Mesenchymal stem cell (in vitro differentiated cells and primary cell): ENCODE measurements at places on chromosomes 3 and 15.
A peak's percentile ranks its signal among the peaks of the same experiment; 100 is the strongest.

GRCh38 chr15:52645916-52646315 lies 33.3 kb downstream of the ATOSA start:
- DNase-seq, result no peak

DNA sequence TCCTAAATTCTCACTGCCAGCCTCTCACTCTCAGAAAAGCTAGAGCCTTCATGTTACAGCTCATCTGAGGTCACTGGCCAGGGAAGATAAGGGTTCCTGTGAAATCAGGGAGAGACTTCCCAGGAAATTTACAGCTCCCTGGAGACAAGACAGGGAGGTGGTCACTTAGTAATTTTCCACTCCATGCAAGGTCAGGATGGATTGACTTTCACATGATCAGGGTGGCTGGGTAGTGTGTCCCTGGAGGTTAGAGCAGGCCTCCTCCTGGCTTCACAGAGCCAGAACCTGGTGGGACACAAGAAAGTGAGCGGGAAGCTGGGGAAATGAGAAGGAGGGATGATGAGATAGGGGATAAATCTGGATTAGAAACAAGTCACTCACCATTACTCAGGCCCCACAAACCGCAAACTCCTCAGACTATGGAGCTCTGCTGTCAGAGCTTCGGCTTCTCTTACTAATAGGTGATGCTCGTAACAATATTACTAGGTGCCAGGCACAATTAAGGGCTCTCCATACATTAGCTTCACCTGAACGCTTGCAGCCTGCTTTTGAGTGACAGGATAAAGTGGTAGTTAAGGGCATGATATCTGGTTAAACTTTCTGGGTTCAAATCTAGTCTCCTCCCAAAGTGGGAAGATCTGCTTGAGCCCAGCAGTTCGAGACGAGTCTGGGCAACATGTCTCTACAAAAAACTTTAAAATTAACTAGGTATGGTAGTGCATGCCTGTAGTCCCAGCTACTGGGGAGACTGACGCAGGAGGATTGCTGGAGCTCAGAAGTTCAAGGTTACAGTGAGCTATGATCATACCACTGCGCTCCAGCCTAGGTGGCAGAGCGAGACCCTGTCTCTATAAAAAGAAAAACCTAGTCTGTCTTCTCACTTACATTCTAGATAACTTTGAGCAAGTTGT lies 24.9 kb downstream of the DUOX2 start:
- peak; percentile 21 for DNase-seq

DNA sequence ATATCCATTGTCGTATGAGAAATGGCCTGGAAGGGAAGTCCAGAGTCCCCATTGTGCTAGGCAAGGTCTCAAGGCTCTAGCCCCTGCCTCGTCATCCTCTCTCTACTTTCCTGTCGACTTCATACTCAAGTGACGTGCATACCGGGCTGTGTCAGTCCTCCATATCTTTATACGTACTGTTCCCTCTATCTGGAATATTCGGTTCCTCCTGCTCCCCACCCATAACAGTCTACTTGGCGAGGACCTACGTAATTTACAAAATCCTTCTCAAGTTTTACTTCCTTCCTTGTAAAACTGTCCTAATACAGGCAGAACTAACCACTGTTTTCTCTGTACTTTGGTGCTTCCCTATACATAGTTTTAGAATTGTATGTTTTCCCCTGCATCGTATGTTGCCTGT lies 2.2 kb upstream of the ALPK3 start:
- DNase-seq, result no peak

DNA sequence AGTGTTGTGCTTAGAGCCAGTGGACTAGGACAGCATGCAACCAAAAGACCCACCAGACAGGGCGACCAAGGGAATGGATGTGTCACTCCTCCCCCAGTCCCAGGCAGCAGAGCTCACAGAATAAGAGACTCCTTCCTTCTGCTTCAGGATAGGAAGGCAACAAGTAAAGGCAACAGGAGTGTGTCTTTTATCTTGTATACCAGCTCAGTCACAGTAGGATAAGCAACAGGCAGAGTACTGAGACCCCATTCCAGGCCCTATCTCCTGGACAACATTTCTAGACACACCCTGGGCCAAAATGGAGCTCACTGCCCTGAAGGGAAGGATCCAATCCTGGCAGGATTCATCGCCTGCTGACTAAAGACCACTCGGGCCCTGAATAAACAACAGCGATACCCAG lies 25.0 kb downstream of the PDCD10 start:
- DNase-seq, result no peak

- peak; percentile 96 for DNase-seq
Measured at GRCh38 chr3:9422712-9423424, 25.5 kb downstream of the SETD5 start.

GRCh38 chr3:29291260-29291981 lies 10.6 kb downstream of the RBMS3 start:
- no peak for DNase-seq

GRCh38 chr3:106276755-106277612 lies 408.2 kb upstream of the CBLB start:
- DNase-seq, result no peak

DNA sequence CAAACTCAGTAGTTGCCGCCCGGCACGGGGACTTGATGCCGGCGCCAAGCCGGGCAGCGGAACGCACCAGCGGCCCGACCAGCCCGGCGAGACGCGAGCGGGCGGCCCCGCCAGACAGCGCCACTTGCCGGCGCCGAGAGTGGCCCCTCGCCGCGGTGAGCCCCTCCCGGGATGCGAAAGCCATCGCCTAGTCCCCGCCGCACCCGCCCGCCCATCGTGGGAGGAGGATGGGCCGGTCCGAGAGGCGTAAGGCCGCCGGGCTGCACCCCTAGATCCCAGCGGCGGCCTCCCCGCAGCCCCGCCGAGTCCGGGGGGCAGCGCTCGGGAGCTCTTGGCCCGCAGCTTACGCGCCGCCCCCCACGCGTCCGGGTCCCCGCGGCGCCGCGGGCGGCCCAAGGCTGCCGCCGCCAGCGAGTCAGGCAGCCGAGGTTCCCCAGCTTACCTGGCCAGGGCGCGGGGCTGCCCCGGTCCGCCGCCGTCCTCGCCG lies 609 bp downstream of the GOLGA8A start:
- peak; percentile 34 for DNase-seq

GRCh38 chr3:40821315-40821714 lies 296.6 kb downstream of the ZNF621 start:
- DNase-seq, result no peak

DNA sequence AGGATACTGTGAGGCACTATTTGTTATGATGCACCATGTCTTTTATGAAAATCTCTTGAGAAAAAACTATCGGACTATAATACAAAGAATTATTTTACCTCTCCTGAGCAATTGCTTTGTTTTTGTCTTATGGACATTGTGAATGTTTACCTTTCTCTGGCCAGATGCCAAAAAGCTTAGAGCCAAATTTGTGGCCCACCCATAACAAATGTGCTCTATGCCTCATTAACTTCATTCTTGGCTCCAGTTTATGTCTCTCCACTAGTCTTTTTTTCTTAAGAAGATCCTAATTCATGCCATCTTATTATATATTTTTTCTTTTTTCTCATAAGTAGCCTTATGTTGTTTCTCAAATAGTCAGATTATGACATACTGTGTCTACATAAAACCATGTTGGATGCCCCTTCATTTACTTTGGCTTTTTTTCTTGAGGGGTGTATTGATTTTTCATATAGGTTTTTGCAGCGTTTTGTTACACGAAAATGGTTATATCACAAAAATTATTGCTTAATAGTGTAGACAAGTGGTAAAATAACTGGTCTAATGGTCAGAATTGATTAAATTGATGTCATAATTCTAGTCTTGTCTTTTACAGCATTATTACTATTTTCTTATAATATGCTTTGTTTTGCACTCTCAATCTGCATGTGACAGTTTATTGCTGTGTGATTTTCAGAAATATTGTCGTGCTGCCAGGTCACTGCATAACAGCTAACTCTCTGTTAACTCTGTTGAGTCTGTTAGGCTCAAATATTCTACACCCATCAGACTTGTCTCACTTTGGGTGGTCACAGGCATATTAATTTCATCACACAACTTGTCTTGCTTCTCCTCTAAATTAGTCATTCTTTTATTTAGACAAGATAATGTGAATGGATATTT lies 18.2 kb downstream of the SENP8 start:
- DNase-seq, result no peak

- DNase-seq, result no peak
Measured at GRCh38 chr15:52808441-52808840, 18.3 kb upstream of the ONECUT1 start.

GRCh38 chr3:86774082-86774691 lies 216.8 kb downstream of the VGLL3 start:
- peak; percentile 53 for DNase-seq

DNA sequence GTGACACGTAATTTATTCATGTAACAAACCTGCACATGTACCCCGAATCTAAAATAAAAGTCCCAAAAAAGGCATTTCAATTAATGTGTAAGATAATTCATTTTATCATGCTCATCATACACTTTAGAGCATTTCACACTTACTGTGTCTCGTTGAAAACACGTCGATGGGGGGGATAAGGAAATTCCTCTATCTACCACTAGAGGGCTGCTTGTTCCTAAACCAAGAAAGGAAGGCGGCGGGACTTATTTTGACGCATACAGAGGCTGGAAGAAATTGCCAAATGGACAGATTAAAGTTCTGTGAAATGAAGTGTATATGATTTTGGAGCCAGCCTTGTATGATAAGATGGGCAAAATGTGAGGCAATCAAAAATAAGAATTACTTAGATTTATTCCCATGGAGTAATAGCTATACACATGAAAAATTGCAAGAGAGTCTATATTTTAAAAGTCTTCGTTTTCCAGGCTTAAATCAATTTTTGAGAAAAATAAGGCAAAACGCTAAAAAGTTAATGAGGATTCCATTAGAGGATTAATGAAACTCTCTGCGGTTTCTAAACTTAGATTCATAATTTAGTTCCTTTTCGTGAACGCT lies 346.8 kb downstream of the CNTN3 start:
- DNase-seq, result peak; percentile 51

GRCh38 chr3:159604151-159604581 lies 384.5 kb upstream of the IL12A start:
- no peak for DNase-seq

GRCh38 chr15:91116113-91117067 lies 16.3 kb downstream of the SV2B start:
- no peak for DNase-seq

DNA sequence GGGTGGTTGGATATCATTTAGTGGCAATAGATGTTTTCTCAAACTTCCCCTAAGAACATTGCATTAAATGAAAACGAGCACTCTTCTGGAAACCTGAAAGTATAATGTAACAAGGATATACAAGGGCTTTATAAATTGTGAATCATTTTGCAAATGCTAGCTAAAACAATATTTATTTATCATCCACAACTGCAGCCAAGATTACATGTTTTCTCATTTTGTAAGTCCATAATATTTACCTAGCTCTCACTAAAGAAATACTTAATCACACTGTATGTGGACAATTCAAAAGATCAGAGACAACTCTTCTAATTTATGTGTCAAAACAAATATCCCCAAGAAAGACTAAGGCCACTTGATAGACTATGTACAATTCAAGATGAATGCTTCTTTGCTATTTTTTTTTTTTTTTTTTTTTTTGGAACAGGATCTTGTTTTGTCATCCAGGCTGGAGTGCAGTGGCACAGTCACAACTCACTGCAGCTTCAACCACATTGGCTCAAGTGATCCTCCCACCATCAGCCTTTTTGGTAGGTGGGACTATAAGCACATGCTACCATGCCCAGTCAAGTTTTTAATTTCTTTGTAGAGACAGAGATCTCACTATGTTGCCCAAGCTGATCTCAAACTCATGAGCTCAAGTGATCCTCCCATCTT lies 427.7 kb upstream of the THBS1 start:
- no peak for DNase-seq

GRCh38 chr3:8595695-8596115 lies 48.9 kb downstream of the SSUH2 start:
- DNase-seq, result no peak

DNA sequence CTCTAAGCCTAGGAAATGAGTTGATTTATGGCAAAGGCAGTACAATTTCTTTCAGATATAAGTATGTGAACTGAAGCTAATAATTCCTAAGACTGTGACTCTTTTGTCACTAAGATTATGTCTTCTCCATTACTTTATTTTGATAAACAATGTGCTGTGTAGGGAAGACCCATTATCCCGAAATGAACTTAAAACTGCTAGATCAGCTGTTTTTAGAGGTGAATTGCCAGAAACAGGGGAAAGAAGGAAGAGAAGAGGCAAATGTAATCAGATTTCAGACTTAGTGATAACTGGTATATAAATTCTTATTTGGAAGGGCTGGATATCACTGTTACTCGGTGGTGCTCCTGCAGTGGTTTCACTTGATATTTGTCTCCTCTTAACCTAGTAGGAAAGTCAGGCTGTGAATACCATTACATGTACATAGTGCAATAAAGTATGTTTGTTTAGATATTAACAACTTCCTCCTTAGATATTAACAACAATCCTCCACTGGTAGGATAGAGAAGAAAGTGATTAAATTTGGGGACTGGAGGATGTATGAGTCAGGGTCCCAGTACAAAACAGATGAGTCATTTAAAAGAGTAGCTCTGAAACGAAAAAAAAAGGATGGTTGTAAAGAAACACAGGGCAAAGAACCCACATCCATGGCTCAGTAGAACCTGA lies 338.5 kb upstream of the KCNH8 start:
- peak; percentile 8 for DNase-seq

DNA sequence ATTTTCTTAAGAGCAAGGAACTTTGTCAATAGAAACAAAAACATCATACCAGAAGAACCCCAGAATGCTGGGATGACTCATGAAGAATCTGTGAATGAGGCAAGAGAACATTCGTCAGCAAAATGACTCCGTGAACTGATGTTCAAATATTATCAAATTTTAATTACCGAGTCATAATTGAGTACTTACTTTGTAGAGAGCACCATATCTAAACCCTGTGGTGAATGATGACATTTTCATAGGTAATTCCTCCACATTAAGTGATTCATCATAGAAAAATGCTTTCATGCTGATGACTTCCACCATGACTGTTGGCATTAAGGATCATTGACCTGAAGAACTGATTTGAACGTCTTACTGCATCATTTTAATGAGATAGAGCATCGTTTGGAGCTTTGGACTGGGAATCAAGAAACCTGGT lies 56.3 kb downstream of the PPARG start:
- DNase-seq, result peak; percentile 53

DNA sequence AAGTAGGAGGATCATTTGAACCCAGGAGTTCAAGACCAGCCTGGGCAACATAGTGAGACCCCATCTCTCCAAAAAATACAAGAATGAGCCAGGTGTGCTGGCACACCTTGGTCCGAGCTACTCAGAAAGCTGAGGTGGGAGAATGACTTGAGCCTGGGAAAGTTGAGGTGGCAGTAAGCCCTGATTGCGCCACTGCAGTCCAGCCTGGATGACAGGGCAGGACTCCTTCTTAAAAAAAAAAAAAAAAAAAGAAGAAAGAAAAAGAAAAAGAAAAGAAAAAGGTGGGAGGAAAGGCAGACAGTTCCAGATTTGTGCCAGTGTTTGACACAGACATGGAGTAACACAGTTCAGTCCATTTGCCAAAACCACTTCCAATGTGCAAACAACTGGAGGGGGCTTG lies 75.7 kb downstream of the ATP10A start:
- peak; percentile 1 for DNase-seq

DNA sequence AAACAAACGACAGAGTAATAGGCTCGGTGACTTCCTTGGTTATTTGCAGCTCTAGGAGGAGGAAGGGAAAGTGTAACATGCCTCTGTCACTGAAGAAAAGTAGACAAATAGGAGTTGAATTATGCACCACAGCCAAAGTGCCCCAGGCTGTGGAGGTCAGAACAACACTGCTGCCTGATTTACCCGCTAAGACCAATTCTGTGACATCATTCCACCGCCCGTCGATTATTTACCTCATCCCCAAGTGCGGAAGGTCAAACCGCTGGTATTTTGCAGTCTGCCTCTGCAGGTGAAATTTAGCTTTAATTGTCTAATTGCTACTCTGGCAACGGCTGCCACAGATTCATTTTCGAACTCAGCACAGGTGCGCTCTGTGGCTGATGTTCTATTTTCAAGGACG lies 106.3 kb upstream of the PRICKLE2 start:
- no peak for DNase-seq
